CD4-positive, alpha-beta memory T cell (primary cell): ENCODE measurements at places on chromosomes 6 and 20.

GRCh38 chr6:156283091-156283490 is 494.1 kb upstream of the ARID1B start:
- DNase-seq: no peak

GRCh38 chr6:39365281-39366074 is 43.0 kb upstream of the KCNK16 start:
- DNase-seq: no peak

DNA sequence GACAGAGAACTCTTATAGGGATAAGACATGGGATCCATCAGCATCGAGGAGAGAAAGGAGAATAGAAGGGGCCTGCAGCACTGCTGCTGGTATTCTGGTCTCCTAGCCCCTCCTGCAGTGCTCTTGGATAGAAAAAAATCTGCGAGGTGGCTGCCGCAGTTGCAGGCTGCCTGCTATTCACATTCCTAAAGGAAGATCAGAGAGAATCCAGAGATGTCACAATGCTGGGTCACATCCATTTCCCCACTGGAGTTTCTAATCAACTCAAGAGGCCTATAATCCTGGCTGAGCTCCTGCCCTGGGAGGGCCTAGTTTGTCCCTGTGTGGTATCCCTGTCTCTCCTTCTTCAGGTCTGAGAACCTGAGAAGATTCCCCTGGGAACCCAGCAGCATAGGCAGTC is 357.8 kb downstream of the MAFB start:
- no peak for DNase-seq

DNA sequence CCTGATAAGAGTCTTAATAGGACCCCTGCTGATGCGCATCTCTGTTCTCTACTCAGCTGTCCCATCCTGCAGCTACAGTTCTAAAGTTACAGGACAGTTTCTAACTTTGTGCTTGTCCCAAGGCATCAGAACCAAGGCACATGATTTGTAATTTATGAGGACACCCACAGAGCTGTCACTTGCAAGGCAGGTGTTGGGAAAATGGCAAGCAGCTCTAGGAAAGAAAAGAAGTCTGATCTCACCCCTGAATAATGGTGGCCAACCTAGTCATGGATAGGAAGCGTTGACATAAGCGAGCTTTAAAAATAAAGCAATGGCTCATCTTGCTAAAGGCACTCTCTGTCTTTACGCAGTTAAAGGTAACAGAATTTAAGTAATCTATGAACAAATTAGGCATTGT is 127.6 kb upstream of the VGLL2 start:
- no peak for DNase-seq

DNA sequence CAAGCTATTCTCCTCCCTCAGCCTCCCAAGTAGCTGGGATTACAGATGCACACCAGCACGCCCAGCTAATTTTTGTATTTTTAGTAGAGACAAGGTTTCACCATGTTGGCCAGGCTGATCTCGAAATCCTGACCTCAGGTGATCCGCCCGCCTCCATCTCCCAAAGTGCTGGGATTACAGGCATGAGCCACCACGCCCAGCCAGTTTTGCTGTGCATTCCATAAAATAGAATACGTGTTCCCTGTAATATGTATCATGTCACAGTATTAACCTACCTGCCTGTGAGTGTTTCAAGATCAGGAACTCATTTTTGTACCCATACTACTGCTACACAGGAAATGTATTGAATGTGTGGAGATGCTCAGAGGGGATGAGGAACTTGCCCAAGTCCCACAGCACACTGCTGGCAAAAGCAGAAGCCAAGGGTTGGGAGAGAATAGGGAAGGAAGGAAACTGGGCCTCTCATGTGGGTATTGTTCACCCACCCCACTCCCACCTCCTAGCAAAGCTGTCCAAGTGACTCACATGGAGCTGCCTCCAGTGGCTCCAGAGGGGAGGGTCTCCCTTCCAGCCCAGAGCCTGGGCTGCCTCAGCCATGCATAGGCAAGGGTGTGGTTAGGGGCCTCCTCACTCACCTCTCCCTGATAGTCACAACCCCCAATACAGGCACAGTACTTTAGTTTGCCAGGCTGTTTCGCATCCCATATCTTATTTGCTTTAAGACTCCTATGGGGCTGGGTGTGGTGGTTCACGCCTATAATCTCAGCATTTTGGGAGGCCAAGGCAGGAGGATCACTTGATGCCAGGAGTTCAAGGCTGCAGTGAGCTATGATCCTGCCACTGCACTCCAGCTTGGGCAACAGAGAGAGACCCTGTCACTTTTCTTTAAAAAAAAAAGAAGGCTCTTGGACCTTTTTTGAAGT is 9.4 kb downstream of the HM13 start:
- no peak for DNase-seq
